AG10803 (cell line): ENCODE measurements at places on chromosomes 6 and 20.

DNA sequence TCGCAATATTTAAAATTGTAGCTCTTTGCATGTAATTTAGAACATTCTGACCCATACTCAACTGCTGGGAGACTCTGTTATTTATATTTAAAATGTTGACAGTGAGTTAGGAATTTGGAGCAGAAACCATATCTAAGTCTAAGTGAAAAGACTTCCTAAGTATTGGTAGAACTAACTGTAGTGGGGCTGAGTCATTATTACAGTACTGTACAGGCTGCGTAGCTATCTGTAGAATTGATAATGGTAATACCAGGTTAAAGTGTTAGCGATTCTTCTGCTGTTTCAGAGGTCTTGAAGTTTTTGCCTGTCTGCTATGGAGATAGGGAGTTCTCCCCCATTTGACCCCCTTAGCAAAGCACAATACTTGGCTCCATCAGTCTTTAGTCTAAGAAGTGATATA, 3.6 kb downstream of the TOP1 start:
- no peak for DNase-seq

DNA sequence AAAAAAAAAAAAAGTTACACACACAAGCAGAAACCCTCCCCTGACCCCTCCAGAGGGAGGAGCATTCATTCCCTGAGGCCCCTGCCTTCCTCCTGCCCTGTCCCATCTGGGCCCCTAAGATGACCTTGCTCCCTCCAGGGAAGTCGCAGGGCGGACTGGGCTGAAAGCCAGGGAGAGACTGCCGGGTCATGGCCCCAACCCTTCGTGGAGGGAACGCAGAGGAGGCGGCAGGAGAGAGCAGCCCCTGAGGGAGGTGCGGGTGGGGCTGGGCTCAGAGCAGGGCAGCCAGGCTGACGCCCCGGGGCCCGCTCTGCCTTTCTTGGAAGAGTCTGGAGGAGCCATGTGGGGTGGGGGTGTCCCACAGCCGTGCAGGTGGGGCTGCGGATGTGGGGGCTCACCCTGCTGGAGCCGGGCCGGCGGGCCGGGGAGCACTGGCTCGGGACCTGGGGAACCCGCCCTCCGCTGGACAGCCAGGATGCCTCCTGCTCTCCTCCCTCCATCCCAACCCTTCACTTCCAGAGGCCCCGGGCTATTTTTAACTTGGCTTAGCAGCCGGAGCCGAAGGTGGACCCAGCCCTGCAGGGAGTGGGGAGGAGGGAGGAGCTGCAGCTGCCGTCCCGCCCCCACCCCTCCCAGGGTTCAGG, 15.0 kb upstream of the ABHD16B start:
- no peak for DNase-seq

DNA sequence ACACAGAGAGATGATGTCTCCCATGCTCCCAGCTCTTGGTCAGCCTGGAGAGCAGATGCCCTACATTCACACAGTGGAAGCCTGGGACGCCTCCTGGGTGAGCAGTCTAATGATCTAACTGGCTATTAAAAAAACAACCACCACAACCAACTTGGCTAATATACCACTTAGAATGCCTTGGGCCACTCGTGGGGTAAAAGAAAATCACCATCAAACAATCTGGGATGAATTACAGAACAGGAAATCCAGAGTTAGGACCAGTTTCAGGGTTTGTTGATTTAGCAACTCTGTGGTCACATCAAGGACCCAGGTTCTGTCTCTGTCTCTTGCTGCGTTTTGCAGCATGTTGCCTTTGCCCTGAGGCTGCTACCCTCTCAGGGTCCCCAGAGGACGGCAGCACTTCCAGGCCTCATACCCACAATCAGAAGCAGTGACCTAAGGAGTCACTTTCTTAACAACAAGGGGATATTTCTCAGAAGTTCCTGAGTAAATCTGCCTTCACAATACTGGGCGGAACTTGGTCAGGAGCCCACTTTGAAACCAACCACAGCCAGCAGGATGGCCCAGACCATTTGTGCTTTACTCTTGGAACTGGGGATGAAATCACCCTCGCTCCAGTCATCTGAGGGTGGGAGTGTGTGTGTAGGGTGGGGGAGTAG, 118.7 kb downstream of the CLIC5 start:
- peak; percentile 91 for DNase-seq

DNA sequence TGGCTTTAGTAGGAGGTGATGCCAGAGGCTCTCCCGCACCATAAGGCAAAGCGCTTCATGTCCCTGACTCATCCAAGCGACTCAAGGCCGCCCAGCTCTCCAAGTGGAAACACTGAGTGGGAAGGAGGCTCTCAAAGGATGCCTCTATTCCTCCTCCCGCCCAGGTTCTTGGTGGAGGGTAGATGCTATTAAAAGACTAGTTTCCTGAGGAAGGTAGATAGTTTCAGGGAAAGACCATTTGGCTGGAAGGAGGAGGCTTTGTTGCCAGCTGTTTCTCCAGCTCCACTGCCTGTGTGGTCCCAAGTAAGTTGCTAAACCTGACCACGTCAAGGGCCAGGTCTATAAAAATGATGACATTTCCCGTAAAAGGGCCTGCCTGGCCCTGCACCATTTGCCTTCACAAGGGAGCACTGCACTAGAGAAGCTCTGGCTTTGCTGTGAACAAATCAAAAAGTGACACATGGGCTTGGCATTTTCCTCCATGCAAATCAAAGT, 48.2 kb downstream of the GMDS start:
- DNase-seq: peak; percentile 55

DNA sequence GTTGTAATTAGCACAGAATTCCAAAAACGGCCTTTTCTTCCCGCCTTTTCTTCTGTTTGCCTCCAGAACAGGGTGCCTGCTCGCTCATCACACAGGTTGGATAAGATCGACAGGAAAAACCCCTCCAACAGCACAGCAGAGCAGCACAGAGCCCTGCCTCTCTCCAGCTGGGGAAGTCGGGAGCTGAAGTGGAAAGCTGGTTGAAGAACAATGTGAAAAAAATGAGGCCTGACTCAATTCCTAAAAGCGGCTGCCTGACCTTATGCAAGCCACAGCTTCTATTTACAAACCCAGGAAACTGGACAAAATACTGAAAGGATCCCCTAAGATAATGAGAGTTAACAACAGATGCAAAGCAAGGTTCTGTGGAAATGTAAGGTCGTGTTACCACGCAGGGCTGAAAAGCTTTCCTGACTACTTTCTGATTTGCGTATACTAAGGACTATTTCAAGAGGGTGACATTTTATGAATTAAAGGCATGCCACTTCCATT, 116.9 kb downstream of the TTLL2 start:
- no peak for DNase-seq

DNA sequence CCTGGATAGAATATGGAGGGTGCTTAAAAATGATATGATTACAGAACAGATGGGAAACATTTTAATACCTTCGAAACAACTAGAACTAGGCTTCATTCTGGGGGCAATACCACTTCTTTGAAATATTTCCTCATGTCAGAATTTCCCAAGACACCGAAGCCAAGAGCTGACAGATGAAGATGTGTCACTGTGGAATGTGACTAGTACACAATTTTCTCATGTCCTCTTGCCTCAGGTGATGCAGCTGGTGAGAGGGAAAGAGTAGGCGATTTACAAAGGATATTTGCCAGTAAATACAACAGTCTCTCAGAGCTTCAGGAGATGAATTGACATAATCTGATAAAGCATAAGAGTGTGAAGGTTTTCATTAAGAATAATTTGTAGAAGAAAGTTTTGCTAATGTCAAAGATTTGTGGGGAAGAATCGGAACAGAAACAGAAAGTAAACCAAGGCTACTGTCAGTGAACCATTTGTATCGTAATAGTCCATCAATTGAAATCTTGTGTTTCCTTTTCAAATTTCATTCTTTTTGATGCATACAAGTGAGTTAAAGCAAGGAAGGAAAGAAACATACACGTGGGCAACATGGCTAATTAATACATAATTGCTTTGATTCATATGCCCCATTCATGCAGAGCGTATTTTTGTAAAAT, 164.7 kb upstream of the CCN2 start:
- peak; percentile 47 for DNase-seq

DNA sequence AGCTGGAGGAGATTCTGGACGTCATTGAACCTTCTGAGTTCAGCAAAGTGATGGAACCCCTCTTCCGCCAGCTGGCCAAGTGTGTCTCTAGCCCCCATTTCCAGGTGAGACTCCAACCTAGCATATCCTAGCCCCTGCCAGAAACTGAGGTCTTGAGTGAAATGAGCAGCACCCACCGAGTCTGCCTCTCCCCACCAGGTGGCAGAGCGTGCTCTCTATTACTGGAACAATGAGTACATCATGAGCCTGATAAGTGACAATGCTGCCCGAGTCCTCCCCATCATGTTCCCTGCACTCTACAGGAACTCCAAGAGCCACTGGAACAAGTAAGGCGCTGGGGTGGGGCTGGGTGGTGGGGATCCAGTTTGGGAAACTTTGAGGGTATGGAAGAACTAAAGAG, 4.6 kb downstream of the MEA1 start:
- DNase-seq: peak; percentile 40

GRCh38 chr6:14922706-14923460, 323.0 kb upstream of the JARID2 start:
- DNase-seq: no peak

DNA sequence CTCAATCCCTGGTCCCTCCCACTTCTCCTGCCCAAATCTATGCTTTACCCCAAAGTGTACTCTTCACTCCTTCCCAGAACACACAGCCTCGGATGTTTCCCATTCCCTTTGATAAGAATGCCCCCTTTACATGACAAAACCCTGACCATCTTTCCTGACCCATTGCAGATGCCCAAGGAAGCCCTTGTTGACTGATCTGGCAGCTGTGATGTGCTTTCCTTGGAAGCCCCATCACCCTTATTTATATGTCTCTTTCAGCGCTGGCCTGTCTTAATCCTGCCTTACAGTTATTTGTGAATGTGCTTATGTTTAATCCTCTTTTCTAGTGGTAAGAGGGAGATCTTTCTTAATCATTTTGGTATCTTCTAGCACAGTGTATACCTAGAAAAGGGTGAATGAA, 523.1 kb downstream of the CD83 start:
- no peak for DNase-seq

- DNase-seq: no peak
Measured at GRCh38 chr6:118750143-118750542, 98.8 kb upstream of the CEP85L start.

DNA sequence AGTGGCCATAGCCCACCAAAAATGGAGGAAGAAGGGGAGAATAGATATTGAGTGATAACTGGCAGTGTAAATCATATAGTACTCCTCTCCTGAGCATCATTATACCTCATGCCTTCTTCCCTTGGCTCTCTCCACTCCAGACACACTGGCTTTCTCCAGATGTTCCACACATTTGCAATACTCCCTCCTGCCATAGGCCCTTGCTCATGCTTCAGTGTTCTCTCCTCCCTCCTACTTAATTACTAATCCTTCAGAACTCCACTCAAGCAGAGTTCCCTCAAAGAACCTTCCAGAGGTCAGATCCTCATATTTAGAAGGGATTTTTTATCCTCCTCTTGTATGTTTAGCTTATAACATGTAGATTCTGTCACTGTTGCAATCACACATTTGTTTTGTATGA, 279.5 kb upstream of the SUPT3H start:
- DNase-seq: peak; percentile 90

DNA sequence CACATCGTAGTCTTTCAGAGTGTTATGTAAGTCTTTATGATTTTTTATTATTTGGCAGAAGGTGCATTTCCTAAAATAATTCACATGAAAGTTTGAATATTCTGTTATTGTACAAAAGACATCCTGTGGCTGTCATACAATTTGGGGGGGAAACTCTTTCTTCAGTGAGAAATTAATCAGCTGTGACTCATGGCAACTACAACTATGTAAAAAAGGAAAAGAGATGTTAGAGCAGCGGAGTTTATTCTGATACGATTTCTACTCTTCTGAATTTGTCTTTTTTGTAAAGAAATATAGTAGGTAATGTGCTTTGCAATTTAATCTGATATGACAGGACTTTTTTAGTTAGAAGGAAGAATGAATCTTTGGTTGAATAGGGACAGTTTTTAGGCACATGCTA, 14.2 kb downstream of the COL19A1 start:
- no peak for DNase-seq

- peak; percentile 100 for DNase-seq
Measured at GRCh38 chr6:16338577-16339264, 100.3 kb downstream of the GMPR start.

DNA sequence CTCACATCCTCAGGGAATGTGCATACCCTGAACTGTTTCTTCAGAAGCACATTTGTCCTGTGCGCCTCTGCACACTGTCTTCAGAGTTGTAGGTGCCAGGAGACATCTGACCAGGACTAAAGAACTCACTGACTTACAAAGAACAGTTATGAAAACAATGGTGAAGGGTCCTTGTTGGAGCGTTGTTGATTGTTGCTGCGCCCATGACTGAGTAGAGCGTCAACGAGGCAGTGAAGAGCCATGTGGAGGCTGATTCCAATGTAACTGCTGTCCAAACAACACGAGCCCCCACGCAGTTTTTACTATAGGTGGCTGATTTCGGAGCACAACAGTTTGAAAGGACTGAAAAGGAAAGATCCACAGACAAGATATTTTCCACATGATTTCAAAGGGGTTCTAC, 380.3 kb downstream of the CDH26 start:
- no peak for DNase-seq

DNA sequence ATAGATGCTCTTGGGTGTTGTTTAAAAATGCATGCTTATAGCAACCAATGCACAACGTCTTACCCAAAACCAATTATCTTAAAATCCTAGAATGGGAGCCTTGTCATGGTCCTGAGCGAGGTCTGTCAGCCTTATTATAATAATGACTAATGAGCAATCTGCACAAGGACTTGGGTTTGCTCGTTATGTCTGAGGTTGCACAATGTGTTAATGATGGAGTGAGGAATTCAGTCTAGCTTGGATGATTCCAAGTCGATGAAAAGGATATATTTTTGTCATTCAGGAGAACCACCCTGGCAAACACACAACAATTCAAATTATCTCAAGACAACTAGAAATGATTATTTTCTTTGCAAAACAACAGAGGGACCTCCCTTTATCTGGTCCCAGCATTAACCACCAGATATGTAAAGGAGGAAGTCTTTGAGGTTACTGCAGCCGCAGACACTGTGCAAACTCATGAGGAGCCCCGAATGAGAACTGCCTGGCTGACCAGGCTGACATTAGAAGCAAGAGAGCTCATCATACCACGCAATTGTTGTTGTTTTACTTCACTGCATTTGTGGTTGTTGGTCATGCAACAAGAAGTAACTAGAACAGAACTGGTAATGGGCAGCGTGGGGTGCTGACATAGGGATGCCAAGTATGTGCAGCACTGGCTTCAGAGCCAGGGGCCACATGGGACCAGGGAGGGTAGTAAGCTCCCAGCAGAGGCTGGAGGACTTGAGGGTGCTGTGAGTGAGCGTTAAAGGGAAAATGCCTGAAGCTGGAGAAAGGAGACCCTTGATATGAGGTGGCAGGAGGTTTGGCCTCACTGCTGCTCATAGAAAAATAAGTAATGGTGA, 488.3 kb downstream of the CDH26 start:
- DNase-seq: peak; percentile 16

GRCh38 chr6:158445426-158446085, 114.3 kb upstream of the TMEM181 start:
- DNase-seq: peak; percentile 22

DNA sequence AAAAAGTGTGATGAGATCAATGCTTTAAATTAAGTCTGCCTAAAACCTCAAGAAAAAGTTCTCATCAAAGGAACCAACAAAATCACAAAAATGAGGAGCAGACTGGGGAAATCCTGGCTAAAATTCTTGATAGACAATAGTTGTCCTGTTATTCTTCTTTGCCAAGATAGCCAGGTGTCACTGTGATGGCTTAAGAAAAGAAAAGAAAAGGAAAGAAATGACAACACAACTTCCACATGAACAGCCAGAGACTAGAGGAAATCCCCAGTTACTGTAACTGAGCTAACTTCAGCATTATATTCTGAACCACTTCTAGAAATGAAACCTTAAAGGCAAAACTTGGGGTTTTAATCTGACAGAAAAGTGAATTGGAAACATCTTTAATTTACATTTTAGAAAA, 129.6 kb downstream of the CD24 start:
- no peak for DNase-seq
